Activated T-cell treated with anti-CD3 and anti-CD28 coated beads for 24 hours (primary cell): ENCODE measurements at places on chromosomes 7 and 10.

GRCh38 chr7:3089493-3089892 lies 45.8 kb upstream of the CARD11 start:
- DNase-seq = no peak

DNA sequence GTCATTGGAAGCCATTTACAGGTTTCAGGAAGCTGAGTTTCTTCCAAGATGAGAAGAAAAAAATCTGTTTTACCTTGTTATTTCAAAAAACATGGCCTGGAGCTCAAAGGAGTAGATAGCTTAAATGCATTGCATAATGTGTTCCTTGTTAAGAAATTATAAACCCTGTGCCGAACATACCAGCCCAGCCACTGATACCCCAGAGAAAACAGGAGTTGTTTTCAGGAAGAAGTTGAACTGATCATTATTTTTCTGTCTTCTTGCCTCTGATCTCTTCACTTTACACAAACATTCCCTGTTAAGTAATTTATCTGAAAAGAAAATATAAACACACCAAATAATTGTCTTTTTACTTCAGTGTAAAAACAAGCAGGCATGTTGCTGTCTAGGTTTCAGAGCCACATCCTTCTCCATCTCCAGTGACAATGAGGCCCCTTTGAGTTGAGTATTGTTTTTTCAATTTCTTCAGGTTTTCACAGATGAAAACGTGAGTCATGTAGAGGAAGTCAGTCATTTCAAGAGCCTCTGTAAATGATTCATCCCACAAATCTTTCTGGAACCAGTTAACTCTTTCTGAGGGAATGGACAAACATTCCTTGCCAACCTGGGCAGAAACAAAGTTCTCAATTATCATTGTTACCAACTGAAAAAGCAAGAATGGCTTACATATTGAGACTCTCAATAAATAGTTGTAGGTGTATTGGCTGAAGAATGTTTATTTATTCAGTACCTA lies 244.2 kb downstream of the IPMK start:
- DNase-seq = no peak

DNA sequence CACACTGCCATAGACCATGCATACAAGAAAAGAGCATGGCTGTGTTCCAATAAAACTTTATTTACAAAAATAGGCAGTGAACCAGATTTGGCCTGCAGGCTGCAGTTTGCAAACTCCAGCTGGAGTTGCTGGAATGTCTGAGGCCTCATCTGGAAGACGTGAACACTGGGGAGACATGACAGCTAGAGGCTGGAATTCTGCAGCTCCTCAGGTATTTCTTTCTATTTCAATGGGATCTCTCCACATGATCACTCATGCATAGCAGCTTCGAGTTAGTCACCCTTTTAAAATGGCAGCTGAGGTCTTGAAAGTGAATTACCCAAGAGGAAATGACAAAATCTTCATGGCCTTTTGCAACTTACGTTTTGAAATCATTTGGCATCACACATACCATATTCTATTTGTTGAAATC lies 52.6 kb upstream of the BET1 start:
- DNase-seq = no peak

DNA sequence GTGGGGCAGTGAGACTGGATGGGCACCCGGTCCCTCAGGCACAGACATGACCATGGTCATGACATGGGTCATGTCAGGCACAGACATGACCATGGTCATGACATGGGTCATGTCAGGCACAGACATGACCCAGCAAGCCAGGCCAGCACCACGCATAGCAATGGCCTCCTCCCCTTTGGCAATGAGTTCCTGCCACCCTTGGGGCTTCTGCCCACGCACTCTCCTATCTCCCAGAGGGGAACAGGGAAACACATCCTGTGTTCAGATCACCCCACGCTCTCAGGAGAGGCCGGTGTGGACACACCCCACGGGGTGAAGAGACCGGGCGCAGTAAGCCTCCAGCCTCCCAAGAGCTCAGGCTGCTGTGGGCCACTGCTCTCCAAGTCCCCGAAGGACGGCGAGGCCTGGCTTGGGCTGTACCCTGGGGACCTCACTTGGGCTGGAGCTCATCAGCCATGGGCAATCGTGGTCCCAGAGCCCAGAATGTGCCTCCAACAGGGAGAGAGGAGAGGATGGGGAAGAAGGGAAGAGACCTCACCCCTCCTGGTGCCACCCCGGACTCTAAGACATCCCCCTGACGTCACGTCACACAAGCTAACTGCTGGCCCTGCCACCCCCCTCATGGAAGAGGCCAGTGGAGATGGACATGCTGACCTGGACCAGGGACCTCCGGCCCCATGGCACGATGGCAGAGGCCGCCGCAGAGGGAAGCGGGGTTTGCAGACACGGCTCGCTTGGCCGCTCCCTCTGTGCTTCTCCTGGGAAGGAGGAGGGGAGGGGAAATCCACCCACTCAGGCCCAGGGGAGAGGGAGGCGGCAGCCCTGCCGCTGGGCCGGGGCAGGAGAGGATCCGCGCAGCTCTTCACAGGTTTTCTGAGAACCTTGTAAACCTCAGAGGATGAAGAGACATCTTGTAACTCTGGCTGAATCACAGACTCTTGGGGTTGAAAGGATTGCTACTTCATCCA lies 269.6 kb downstream of the ELFN1 start:
- no peak for DNase-seq

GRCh38 chr7:132390705-132391104 lies 185.6 kb downstream of the PLXNA4 start:
- no peak for DNase-seq

GRCh38 chr7:10022957-10023356 lies 950.7 kb upstream of the PHF14 start:
- DNase-seq = no peak

DNA sequence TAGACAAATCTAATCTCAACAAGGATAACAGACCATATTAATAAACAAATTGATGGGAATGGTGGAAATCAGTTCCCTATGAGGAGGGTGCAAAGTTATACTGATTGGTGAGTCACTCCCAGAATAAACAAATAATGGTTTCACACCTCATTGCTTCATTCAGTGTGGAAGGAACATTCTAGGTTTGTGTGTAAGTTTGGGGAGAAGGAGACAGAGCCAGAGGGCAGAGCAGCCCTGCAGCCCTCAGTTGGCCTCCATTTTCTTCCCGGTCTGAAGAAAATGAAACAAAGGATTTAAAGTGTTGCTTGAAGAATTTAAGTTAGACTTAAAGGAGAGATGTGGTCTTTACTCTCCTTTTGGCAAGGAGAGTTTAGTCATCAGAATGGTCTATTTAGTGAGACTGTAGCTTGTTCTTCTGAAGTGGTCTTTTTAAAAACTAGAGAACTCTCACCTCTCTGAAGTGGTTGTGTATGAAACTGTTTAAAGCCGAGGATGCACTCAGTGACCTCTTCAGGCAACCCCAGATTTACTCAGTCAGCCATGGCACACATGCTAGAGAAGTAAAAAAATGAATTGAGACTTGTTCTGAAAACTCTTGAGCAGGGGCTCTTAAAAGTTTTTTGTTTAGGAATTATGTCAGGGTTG lies 27.2 kb downstream of the IKZF1 start:
- DNase-seq = no peak

DNA sequence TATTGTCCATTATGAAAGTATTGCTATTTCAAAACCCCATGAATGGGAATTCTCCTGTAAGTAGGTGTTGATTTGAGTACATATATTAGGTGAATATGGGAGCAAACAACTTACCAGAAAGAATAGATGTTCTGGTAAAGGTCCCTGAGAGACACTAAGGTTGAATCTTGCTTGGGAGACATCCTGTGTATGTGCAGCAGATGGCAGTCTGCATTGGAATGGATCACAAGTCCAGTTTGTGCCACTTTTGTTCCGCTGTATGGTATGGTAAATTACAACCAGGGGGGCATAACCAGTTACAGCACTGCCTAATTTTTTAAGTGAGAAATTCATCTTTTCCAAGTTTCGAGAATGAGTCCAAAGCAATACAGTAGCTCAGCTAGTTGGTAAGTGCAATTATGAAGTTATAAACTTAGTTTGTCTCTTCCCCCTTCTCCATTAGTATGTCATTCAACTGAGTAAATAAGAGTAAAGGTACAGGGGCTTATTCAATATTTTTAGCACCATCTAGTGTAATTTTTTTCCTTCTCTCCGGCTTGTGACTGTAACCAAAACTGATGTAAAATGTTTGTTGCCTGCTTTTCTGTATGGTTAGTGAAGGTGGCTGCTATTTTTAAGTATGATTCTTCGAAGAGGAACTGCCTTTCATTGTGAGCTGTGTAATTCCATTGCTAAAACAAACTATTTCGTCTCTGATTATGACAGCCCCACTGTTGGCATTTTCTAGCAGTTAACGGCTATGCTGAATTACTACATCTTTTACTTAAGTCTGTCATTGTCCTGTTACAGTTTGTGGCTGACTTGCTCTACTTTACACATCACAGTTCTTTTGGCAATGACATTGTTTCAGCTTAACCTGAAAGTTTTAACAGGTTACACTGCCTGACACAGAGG lies 2.8 kb downstream of the MCU start:
- DNase-seq = no peak

DNA sequence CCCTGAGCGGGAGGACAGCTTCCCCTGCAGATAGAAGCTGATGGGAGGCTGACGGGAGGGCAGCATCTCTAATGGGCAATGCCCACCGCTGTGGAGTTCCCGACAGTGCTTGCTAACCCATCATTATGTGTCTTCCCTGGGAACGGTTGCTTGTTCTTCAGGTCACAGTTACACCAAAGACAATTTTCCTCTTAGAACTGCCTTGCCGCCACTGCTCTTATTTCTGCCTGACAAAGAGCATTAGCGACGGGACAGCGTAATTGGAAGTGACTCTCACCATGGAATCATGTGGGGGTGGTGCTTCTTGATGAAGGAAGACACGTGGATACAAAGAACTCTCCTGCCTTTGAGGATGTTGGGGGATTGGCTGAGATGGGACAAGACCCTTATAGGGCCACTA lies 81.3 kb upstream of the NPS start:
- DNase-seq = no peak

DNA sequence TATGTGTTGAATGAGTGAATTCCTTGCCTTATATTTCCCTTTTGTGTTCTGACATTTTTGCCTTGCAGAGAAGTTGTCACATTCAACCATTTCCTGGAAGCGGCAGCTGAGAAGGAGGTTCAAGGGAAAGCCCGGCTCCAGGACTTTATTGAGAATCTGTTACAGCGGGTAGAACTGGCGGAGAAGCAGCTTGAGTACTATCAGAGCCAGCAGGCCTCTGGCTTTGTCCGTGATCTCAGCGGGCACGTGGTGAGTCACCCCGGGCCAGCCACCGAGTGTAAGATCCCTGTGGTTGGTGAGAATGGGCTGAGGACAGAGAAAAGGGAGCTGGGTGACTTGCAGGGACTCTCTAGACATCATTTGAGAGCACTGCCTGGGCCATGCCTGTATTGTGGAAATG lies 14.2 kb downstream of the ZNF365 start:
- DNase-seq = no peak

DNA sequence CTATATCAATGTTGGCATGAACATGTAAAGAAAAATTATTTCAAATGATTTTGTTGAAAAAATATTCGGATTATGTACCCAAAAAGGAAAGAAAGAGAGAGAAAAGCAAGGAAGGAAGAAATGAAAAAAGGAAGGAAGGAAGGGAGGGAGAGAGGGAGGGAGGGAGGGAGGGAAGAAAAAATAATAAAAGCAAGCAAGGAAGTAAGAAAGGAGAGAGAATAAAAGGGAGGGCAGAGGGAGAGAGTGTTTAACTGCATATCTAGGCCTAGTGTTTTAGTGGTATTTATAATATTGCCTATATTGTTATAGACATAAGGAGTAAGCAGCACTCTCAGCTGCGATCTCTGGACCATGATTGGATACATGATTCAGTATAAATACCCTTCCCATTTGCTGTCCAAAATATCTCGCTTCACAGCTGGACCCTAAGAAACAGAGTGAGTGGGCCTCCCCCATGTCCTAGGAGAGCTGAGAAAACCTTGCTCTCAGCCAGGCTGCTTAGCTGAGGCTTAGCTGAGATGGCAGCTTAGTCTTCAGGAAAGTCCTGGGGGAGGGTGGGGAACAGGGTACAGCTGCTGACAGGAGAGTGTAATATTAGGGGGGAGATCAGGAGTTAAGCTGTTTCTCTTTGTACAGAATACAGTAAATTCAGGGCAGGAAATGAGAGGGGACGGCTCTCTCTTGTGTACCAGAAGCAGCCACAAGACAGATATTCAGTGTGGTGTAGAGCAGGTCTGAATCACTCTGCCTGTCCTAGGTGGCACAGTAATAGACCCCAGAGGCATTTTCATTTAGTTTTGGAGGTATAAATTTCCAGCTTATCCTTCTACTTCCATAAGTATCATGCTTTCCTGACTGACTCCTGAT lies 66.8 kb upstream of the TARP start:
- DNase-seq = no peak

DNA sequence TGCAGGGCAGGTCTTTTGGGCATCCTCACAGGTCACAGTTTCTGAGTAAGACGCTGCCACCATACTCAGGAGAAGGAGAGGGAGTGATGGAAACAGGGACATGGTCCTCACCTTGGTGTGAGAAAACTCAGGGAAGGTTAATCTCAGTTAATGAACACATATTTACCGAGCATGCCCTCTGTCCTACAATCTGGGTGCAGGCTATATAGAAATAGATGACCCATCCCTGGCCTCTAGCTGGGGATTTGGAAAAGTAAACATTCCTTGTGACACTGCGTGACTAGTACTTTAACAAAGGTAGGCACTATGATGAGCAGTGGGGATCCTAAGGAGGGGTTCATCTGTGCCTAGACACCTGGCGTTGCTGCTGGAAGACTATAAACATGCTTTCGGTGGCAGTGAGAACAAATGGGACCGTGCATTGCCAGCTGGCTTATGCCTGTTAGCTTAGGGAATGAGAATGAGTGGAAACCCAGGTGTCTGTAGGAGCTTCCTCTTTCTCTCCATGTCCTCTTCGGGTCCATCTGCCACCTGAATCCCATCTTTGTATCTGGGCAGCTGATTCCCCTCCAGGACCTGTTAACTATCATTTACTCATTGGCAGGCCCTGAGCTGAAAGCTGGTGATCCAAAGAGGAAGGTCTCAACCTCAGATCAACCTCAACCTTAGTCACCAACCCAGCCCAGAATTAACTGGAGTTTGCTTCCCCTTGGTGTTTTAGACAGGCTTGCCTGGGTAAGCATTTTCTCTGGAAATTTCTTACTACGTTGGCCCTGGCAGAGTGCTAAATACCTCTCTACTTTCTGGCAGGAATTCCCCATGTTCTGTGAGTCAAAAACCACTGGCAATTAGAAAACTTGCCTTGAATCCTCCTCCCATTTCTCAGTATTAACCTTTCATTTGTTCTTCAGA lies 794 bp downstream of the MBL2 start:
- DNase-seq = no peak

DNA sequence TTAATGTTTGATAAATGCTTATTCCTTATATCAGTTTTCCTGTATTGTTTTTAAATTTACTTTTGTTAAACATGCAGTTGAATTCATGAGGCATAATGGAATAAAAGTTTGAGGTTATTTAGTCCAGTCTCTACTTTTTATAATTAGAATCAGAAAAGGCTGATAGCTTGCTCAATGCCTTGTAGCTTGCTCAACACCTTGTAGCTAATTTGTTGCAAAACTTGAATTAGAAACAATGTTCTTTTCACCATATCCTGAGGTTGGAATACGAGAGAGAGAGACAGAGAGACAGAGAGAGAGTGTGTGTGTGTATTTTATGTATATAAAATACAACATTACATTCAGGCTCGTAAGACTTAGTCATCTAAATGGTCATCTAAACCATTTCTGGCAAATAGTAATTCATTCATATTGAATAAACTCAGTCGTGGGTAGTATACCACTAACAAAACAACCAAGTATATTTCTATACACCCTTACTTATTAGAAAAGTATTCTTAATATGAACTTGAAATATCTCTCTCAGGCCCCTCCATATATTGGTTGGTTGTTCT lies 243.5 kb downstream of the ADK start:
- no peak for DNase-seq
